Stimulated activated CD8-positive, alpha-beta memory T cell treated with anti-CD3 and anti-CD28 coated beads, Interleukin-7, amount 100 ng/mL, for 48 hours (primary cell): ENCODE measurements at places on chromosomes 5 and 9.

DNA sequence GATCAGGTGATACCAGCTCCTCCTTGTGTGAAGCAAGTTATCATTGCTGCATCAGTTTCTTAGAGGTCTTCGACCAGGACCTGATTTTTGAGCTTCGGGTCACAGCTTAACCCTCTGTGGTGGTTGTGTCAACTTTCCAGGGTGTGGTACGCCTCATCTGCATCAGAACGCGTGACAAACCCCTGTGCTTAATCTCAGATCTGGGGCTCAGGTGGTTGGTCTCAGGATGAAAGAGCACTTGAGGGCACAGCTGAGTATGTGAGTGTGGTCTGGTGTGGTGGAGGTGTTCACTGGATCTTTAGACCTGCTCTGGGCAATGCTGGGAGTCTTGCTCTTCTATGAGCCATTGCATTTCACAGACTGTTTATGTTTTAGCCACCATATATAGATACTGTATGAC lies 64.1 kb downstream of the OSTF1 start:
- DNase-seq = peak; percentile 39

DNA sequence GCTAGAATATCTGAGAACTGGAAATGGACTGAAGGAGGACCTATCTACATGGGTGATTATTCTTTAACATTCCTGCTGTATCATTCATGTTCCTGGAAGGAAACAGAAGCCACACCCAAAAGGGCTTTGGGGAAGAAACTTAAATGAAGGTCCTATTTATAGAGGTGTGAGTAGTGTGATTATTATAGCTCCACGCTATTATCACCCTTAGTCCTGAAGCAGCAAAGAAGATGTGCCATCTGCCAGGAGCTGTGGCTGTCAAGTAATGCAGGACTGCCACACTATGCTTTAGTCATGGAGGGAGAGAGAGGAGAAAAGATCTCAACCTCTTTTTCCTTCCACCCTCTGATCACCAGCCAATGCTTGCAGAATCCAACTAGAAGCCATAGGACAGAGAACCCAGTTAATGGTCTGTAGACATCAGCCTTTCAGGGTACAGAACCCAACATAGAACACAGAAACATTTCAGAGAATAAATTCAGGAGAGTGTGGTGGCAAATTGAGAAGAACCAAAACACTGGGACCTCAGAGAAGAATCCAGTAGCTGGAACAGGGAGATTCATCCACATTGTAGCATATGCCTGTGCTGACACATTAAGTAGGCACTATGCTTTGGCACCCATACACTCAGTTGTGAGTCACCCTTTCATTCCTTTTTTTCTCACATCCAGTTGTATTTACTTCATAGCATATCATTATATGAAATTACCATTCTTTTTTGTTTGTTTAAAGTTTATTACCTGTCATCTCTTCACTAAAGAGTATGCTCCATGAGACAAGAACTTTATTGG lies 21.0 kb upstream of the RNF180 start:
- DNase-seq = no peak

- DNase-seq = no peak
Observed at GRCh38 chr5:171952021-171952420, 54.4 kb downstream of the FBXW11 start.

GRCh38 chr5:88886252-88886651 lies 3.3 kb upstream of the MEF2C start:
- DNase-seq = no peak

DNA sequence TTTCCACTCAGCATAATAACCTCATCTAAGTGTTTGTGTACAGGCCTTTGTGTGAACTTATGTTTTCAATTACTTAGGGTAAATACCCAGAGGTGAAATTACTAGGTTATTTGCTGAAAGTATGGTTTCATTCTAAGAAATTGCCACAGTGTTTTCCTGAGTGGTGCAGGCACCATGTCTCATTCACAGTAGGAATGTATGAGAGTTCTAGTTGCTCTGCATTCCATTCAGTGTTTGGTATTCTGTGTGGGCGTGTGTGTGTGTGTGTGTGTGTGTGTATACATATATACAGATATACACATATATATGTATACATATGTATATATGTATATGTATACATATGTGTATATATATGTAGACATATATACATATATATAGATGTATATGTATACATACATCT lies 8.8 kb upstream of the SVEP1 start:
- DNase-seq = no peak

- DNase-seq = no peak
Observed at GRCh38 chr5:120055858-120056257, 408.2 kb upstream of the PRR16 start.

DNA sequence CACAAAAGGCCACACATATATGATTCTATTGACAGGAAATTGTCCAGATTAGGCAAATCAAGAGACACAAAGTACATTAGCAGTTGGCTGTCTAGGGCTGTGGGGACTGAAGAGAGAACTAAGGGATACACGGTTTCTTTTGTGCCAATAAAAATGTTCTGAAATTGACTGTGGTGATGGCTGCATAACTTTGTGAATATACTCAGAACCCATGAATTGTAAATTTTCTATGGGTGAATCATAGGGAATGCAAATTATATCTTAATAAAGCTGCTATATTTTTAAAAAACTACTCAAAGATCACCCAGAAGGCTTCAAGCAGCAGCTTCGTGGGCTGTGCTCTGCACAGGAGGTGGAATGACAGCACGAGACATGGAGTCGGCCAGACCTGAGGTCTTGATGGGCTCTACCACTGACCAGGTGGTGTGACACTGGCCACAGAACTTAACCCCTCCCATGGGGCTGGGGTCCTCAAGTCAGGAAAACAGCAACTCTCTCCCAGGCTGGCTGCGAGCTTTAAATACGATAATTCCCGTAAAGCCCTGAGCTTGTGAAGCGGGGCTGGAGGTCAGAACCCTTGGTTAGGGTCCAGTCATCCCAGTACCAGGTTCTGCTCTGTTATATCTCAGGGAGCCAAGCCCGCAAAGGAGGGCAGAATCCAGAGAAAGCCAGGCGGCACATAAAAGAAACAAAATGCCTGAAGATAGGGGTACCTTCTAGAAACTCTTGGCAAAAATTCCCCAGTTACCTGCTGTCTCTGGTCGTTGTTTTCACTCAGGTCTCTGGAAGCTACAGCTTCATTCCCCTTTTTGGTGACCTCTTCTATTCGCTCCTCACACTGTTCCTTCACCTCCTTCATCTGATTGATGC lies 59.1 kb downstream of the GOLM1 start:
- DNase-seq = no peak

GRCh38 chr5:133899506-133899905 lies 68.9 kb downstream of the C5orf15 start:
- no peak for DNase-seq

GRCh38 chr9:91197232-91198181 lies 164.2 kb downstream of the AUH start:
- no peak for DNase-seq

GRCh38 chr9:137299203-137299565 lies 2.9 kb downstream of the NRARP start:
- DNase-seq = no peak

DNA sequence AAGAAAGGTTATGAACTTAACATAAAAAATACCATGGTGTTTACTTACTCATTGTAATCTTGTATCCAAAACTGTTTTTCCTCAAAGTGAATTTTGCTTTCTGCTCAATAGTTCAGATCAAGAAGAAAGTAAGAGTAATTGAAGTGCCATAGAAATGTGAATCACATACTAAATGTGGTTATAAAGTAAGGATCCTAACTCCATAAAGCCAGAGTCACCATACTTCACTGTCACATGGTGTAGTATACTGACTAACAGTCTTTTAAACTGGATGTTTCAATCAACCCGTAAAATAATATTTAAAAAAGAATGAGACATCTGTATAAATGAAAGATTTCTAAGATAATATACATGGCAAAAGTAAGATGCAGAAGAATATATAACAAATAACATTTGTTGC lies 72.1 kb downstream of the NIPBL start:
- DNase-seq = no peak

DNA sequence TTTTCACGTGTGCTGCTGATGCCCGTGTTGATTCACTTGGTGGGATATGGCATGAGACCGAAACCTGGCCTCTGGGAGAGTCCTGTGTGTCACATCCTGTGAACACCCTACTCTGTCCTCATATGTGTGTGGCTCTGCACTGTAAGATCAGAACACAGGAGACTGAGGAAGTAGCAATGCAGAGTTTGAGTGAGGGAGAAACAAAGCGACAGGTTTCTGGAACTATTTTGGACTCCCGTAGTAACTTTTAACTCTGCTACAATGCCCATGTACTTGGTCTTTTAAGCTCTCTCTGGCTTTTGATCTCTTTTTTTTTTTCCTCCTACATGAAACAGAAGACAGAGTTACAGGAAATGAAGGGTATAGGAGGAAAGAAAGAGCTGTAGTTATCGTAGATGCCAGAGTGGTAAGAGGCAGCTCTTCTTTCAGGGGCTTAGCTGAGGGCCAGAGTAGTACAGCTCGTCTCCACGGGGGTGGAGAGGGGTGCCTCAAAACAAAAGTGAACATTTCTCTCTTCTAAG lies 26.6 kb downstream of the GRAMD2B start:
- DNase-seq = peak; percentile 65

GRCh38 chr5:170560938-170561337 lies 57.1 kb downstream of the KCNIP1 start:
- DNase-seq = no peak

DNA sequence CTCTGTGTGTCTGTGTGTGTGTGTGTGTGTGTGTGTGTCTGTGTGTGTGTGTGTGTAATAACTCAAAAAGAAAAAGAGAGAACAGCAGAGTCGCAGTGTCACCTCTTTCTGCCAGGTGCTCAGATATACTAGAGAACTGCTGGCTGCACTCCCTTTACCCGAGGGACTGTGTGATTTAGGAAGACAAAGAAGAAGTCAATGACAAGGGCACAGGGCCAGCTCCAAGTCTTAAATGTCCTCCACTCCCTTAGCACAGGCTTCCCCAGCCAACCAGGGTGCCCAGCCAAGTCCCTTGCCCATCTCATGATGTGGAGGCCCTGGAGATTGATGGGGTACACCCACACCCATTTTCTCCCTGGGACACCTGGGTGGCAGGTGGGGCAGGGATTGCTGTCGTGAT lies 8.7 kb downstream of the CCNJL start:
- DNase-seq = no peak

DNA sequence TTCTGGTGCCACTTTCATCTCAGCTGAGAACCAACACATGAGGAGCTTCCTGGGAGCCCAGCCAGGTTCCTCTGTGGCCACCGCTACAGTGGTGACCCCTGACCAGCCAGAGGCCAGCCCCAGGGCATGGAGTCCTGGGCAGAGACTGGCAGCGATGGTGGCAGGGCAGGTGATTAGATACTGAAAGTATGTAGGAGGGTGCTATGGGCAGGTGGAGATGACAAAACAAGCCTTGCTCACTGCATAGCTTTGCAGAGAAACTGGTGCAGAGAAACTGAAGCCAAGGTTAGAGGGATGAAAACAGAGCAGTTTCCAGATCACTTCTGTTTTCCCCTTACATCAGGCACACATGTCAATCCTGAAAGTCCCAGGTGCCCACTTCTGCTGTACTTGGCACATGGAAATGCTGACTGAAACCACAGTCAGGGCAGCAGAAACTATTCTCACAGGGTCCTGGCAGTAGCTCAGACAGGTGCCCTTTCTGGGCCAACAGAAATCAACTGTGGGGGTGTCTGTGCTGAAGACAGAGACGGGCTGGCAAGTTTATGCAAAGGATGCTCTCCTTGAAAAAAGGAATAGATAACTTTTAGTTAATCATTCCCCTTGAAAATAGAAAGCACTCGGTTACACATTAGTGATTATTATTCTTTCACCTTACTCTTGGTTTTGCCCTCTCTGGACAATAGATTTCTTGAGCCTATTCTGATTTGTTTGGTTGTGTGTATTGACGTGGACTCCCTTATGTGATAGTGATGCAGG lies 90.3 kb downstream of the ANKRD55 start:
- DNase-seq = no peak

GRCh38 chr9:4967523-4967922 lies 17.5 kb upstream of the JAK2 start:
- no peak for DNase-seq

- DNase-seq = no peak
Observed at GRCh38 chr5:148989567-148989966, 73.3 kb downstream of the SH3TC2 start.

- DNase-seq = no peak
Observed at GRCh38 chr5:141491323-141492167, 2.7 kb downstream of the PCDHGC5 start.
